ENCODE measurements at places on chromosomes 1 and 21.

DNA sequence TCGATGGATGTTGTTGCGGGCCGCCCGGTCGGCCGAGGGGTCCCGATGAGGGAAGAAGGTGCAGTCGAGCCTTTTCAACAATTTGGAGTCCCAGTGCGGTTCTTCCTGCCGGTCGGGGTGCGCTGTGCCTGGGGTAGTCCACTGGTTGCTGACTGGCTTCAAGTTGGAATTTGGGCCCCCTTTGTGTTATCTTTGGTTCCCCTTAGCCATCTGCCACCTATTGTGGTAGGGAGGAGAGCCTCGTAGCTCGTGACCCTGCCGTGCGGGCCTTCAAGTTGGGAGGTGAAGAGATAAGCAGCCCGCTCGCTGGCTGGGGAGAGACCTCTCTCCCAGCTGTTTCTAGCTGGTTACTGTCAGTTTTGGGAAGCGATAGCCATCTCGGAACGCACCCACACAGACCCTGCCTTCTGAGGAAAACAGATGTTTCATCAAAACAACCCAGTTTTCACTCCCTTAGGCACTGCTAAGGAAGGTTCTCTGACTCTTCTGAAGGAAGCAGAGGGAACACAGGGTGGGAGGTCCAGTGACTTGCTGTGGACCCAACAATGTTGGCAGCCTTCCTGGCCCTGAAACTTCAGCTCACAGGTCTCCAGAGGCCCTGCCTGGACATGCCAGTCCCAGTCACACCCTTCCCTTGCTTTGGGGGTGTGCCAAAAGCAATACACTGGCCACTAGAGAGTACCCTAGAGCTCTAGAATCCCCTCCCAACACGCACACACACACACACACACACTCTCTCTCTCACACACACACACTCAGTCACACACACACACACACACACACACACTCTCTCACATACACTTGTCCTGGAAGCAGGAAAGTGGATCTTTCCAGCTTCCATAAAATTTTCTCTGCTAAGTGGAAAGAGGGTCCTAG lies 1.0 kb downstream of the BTG2 start:
- peak; percentile 80 for DNase-seq

GRCh38 chr1:19028110-19028509 lies 71.6 kb upstream of the IFFO2 start:
- DNase-seq, result no peak

DNA sequence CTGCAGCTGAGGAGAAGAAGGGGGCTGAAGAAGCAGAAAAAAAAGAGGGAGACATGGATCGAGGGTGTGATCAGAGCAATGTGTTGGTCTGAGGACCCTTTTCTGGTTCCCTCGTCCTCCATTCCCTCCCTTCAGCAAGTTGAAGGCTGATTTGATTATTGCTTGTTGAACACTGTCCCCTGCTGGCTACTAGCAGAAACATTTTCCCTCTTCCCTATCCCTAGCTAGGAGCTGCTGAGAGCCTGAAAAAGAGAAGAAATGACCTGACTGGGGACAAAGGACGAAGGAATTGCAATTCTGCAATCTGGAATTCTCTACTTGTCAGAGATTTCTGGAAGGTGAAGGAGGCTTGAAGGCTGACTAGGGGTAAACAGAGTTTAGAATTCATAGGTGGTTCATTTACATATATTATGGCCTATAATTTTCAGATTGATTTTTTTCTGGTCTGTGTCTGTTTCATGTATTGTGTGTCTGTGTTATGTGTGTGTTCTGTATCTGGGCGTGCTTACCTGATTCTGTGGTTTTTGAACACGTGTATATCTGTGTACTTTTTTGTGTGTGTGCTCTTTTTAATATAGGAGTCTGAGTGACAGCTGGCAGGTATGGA lies 9.8 kb downstream of the NHLH1 start:
- peak; percentile 72 for DNase-seq

DNA sequence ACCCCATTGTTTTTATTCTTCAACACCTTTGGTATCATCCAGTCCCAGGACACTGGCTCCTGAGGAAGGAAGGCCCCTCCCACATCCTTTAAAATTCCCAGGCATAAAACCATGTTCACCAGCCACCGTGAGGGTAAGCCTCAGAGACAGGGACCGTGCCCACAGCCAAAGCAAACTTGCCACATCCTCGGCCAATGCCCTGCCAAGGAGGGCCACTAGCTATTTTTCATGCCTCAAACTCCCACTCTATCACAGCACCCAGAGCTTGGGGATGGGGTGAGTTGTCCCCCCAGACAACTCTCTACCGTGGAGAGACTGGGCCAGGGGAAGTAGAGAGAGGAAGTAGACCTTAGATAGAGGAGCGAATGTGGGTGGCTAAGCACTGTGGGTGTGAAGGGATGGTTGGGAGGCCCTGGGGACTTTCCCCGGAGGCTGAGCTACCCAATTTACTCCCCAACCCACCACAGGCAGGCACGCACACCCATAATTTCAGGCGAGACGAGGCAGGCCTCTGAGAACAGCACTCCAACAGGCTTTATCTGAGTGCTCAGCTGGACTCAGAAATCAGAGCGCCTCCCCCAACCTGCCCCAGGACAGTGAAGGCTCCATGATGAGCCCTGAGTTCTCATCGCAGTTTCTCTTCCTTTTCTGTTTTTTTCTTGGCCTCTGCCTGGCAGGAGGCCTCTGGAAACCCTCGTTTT lies 15.9 kb upstream of the BTG2 start:
- no peak for DNase-seq

GRCh38 chr1:175572932-175573868 lies 170.2 kb downstream of the TNR start:
- no peak for DNase-seq

DNA sequence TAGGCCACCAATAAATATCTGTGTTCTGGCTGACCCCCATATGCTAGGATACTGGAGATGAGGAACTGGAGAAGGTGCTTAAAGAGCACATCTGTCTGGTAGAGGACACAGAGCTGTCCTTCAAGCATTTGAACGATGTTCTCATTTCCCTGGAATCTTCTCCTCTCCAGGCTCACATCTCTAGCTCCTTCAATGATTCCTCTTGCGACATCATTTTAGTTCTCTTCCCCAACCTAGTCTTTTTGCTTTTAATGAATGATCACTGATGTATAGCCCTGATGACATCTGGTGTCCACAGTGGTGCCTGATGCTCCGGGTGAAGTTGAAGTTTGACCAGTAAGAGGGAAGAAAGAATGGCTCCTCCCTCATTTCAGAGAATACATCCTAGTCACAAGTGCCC lies 80.8 kb upstream of the UBE2U start:
- no peak for DNase-seq

- no peak for DNase-seq
Measured at GRCh38 chr1:90341516-90341915, 346.6 kb downstream of the ZNF326 start.

GRCh38 chr1:37822906-37823815 lies 15.2 kb upstream of the YRDC start:
- DNase-seq, result no peak

DNA sequence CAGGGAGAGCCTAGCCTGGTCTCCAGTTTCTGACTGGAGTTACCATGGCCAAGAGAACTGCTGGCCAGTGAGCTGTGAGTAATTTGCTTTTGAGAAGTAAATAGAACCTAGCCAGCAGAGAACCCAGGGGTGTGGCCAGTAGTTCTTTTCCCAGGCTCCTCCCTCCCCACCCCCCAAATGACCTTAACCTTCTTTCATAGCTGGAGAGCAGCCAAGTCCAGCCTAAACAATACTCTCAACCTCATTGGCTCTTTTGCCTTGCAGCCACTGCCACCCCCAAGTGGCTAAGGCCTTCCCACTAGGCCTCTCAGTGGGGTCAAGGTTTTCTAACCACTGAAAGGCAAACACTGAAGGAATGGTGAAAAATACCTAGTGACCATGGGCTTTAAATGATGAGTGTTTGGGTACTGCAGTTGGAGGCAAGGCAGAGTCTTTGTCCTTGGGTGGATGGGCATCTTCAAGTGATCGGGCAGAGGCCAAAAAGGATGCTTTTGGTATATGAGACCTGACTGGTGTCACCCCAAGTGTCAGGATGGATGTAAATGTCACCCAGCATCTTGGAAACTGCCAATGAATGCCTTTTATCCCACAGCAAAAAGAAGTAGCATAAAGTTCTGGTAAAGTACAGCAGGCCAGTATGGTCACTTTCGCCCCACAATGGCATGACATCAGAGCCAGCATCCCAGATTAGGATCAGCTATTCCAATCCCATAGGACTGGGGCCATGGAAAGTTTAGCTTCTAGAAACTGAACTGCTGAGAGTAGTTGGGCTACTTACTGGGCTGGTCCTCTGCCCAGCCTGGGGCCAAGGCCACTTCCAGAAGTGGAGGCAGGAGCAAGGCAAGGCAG lies 3.5 kb upstream of the PIGV start:
- peak; percentile 76 for DNase-seq

DNA sequence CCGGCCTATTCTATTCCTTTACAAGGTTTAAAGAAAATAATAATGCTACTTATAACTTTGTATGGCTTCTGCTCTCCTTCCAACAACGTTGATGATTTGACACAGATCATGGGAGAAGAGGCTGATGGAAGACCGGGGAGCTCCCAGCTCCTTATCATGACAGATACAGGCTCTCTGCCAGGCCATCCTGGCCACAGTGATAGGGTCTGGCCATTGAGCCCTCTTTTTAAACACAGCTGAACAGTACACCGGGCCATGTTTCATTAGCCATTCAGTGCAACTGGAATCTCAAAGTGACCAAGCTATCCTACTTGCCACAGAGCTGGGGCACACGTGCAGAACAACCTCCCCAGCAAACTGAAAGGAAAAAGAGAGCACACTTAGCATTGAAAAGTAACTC lies 34.9 kb downstream of the DNAJC11 start:
- DNase-seq, result no peak

- no peak for DNase-seq
Measured at GRCh38 chr1:167612587-167613385, 17.2 kb upstream of the RCSD1 start.

- no peak for DNase-seq
Measured at GRCh38 chr1:177354247-177354646, 183.5 kb downstream of the BRINP2 start.

DNA sequence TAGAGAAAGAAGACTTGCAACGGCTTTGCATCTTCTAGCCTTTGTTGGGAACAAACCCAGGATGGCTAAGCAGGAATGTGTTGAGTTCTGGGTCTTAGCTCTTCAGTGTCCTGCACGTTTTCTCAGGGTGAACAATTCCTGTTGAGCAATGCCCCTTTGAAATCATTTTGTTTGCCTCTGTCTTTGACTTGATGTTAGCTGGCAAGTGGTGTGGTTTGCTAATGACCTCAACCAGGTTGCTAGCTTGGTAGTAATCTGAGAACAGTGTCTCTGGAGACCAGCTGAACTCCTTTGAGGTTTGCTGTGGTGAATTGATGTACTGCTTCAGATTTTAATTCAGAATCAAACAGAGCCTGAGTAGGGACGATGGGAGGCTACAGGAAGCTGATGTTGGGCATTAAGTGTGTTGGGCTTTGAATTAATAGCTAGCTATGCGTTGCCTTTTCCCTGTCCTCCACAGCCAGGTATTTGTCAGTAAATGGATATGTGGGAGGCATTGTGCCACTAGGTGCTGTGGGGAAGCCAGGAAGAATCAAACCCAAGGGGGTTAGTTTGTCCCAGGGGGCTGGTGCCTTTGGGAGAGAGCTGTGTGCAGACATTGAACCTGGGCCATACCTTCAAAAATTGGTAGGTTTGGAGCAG lies 23.3 kb upstream of the SRSF10 start:
- peak; percentile 41 for DNase-seq

DNA sequence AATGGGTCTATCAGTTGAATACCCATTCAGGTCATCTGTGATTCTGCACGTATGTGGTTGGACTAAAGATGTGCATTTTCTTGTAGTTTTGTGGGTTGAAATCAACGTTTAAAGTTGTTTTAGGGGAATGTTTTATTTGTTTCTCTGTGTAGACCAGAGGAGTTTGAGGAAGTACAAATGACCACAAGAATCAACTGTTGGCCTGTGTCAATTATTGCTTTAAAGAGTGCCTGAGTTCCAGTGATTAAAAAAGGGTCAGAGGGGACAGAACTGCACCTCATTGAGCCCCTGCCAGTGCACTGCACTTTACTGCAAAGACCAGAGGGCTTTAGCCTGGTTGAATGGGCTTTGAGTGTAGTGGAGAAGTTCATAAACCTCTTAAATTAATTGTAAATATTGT lies 190.3 kb downstream of the VPS13D start:
- DNase-seq, result no peak

DNA sequence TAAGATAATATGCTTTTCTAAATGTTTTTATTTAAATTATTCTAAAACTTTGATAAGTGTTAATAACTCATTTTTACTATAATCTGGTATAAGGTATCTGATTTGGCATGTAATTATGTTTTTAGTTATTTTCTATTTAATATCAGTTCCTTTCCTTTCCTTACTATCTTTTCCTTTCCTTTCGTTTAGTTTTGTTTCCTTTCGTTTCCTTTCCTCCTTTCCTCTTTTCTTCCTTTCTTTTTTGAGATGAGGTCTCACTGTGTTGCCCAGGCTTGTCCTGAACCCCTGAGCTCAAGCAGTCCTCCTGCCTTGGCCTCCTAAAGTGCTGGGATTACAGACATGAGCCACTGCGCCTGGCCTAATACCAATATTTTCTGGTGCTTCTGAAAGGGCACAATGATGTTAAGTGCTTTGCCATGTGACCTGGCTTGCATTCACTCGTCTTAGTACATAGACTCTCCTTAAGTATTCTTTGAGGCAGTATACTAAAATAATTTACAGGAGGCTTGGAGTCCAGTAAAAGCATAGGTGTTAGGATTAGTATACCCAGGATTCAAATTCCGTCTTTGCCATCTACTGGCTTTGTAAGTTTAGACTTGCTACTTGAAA lies 18.7 kb downstream of the MIER1 start:
- DNase-seq, result no peak

- DNase-seq, result no peak
Measured at GRCh38 chr1:6447016-6447817, 18.8 kb downstream of the TNFRSF25 start.

DNA sequence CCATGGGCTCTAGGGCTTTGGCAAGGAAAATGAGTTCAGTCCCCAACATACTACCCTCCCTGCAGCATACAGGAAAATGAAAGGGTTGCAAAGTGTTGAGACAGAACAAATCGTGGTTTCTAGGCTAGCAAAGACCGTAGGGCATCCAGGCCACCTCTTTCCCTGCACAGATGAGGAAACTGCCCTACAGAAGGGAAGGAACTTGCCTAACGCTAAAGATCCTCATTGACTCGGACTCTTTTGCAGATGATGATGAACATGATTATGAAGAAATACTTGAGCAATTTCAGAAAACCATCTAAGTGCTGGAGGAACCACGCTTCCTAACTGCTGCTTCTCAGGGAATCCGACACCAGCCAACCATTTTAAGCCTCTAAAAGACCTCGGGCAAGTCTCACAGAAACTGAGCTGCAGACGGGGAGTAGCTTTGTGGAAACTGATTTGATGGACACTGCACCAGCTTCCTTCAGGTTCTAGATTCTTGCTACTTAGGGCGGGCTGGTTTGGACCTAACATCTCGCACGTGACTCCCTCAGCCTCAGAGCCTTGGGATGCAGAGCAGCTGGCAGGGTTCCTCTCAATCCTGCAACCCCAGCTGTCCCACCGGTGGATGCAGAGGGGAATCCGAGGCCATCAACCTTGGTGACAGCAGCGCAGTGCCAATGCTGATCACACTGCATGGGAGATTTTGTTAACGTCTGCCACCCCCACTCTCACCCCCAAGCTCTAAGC lies 13.4 kb downstream of the THEMIS2 start:
- DNase-seq, result no peak

- DNase-seq, result no peak
Measured at GRCh38 chr21:26972192-26972591, 5.3 kb upstream of the ADAMTS5 start.

GRCh38 chr1:27509127-27510080 lies 19.4 kb upstream of the WASF2 start:
- DNase-seq, result no peak

- peak; percentile 69 for DNase-seq
Measured at GRCh38 chr1:38047603-38048141, 1.1 kb upstream of the POU3F1 start.

GRCh38 chr1:16248007-16248436 lies 11.0 kb upstream of the CPLANE2 start:
- no peak for DNase-seq
